ENCODE measurements at places on chromosomes 2 and 18.
A peak's percentile ranks its signal among the peaks of the same experiment; 100 is the strongest.

DNA sequence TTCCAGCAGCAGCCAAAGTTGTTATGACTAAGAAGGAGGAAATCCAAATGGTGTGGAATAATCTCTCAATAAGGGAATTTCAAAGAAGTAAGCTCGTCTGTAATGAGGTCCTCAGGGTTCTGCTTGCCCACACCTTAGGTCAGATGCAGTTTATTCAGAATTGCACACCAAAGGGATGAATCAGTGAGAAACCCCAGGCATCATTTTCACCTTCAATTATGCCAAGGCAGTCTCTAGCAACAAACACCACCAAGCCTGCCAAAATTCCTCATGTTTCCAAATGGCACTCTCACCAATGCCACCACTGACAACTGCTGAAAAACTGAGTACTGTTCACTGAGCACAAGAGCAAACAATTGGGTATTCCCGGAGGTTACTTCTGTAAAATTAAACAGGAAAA, 43.6 kb downstream of the KCNG3 start:
- DNase-seq = no peak

GRCh38 chr18:67035026-67035425, 431.1 kb upstream of the CDH19 start:
- DNase-seq = no peak

DNA sequence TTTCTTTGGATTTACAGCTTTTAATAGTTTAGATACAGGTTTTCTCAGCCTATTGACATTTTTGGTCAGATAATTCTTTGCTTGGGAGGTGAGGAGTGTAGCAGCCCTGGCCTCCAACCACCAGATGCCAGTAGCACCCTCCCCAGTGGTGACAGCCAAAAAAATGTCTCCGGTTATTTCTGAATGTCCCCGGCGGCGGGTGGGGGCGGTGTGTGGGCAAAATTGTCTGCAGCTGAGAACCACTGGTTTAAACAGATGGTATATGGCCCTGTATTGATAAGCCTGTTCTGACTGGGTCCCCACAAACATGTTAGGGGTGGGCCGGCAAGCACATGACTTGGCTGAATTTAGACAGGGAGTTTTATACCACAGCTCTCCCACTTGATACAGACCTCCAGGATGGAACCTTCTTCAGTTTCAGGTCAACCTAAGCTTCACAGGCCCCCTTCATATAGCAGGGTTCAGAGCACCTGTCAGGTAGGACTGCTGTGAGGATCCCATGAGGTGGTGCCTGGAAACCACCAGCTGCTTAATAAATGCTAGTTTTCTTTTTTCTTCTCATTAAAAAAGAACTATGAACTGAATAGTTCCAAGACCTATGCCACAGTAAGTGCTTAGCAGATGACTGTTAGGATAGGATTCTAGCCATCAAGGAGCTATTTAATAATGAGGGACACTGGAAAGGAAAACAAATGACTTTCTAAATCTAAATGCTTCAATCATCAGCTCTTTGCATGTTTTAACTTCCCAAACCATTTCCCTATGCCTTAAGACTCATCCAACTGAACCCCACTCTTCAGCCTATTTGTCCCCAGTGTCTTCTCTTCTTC, 18.1 kb downstream of the LPIN2 start:
- DNase-seq = no peak

DNA sequence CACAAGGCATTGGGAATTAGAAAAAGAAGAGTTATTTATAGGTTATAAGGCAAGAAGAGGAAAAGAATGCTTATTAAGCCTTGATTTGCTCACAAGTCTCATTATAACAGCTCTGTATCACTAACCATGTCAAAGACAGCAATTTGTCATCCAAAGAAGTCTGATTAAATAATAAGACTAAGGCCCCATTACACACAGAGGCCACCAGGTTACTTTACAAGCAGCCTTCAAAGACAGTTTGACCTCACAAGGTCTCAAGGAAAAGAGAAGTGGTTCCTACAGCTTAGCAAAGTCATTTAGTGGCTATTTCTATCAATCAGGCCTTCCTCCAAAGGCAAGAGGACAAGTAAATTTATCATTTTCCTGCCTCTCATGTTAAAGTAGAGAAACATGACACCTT, 188.5 kb downstream of the MBD2 start:
- DNase-seq = no peak

- DNase-seq = no peak
Observed at GRCh38 chr2:181937473-181937872, 45.9 kb downstream of the ITPRID2 start.

- DNase-seq = no peak
Observed at GRCh38 chr2:657766-658165, 19.4 kb downstream of the TMEM18 start.

DNA sequence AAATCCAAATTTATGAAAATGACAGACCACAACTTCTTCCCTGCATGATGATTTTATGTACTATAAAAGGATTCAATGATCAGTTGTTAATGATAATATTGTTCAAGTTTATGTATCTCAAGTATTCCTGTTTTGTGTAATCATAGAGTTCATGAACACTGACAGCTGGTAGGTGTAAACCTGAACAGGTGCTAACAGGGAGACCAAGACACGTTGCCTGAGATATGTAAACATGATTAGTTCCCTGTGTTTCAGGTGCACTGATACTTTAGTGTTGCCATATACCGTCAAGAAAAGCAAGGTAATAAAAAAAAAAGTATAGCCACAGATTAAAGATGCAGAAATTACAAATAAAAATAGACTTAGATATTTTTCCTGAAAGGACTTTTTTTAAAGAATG, 131.8 kb downstream of the BAZ2B start:
- DNase-seq = no peak

DNA sequence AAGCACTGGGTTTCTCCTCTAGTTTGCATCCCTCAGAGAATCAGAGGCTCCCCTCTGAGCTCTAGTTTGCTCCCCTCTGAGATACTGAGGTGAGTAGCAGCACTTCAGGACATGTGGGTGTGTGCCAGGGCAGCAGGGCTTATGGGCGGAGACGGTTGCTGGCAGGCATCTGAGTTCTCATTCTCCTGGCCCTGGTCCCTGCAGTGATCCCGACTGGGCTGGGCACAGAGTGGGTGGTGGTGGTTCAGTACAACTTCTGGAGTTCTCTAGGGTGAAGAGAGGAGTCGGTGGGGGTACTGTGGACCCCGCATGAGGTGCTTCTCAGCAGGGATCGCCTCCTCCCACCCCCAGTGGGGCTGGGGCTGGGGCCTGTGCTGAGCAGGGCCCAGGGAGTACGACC, 47.9 kb downstream of the BOLA3 start:
- no peak for DNase-seq

- no peak for DNase-seq
Observed at GRCh38 chr2:85400023-85400422, 10.1 kb downstream of the CAPG start.

DNA sequence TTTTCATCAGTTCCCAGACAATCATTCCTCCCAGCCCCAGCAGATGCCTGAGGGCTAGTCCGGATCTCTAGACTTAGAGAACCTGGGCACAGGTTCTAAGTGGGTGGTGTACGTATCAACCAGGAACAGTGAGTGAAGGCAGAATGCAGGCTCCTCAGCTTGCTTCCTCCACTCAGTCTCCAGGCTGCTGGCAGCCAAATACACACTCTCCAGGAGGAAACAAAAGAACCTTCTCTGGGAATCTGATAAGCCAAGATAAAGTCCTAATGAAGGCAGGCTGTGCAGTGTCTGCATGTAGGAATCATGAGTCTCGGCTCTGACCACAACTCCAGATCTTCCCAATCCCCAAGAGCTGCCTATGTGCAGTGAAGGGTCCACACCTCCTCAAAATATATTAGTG, 245.7 kb downstream of the SP3 start:
- no peak for DNase-seq

DNA sequence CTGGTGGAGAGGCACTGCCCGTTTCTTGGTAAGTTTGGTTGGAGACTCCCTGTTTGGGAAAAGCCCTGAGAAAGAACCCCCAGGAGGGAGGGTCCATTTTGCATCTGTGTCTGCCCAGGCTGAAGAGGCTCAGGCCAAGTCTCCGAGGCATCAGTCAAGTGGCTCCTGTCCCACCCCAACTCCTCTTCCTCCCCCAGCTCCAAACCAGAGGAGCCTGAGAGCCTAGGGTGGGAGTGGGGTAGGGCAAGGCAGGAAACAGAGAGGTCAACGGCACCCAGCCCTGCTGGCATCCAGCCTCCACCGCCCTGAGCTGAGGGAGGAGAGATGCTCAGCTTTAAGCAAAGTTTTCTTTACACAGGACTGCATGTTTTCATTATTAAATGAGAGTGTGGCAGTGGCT, 38.2 kb downstream of the CYP27C1 start:
- no peak for DNase-seq

DNA sequence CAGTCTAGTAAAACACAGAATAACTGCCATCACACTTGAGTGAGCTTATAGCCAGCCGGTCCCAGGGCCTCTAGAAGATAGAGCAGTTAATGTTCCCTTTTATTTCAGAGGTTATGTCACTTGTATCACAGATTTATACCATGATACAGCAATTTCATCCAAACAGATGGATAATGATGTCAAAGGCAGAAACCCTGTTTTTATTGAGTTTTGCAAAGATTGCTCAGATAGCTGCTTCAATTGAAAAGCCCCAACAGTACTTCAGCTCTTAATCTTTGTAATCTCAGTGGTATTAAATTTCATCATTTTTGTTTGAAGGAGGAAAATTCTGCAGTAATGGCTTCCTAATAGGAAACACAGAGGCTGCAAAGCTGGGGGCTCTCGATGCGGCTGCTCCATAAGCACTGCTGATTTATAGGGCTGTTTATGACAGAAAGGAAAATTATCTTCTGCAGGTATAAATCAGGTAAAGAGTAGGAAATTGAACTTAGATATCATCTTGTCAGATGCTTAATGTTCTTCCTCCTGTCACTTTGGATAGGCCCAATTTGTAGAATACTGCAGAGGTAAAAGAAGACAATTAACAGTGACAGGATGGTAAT, 112.3 kb downstream of the LNPK start:
- DNase-seq = no peak

GRCh38 chr2:105775809-105776559, 31.3 kb downstream of the NCK2 start:
- DNase-seq = peak; percentile 24

GRCh38 chr18:7436166-7436565, 130.9 kb upstream of the PTPRM start:
- DNase-seq = no peak

GRCh38 chr2:240189686-240190085, 49.2 kb upstream of the OTOS start:
- DNase-seq = no peak

GRCh38 chr2:168231609-168232241, 15.7 kb downstream of the STK39 start:
- no peak for DNase-seq

- DNase-seq = peak; percentile 85
Observed at GRCh38 chr2:1742681-1743395, 1.5 kb downstream of the PXDN start.

DNA sequence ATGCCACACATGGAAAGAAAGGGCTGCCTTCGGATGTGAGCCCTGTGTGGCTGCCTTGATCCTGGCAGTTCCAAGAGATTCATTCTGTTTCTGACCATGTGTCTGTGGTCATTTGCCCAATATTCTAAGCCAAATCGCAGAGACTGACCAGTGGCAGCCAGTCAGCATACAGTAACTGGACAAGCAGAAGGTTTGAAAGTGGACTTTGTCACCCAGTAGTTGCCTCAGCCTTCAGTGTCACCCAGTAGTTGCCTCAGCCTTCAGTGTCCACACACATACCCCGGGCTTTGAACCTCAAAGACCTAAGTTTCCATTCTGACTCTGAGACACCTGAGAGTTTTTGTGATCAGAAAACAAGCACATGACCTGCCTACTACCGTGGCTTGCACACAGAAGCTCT, 5.0 kb downstream of the RFX8 start:
- no peak for DNase-seq

DNA sequence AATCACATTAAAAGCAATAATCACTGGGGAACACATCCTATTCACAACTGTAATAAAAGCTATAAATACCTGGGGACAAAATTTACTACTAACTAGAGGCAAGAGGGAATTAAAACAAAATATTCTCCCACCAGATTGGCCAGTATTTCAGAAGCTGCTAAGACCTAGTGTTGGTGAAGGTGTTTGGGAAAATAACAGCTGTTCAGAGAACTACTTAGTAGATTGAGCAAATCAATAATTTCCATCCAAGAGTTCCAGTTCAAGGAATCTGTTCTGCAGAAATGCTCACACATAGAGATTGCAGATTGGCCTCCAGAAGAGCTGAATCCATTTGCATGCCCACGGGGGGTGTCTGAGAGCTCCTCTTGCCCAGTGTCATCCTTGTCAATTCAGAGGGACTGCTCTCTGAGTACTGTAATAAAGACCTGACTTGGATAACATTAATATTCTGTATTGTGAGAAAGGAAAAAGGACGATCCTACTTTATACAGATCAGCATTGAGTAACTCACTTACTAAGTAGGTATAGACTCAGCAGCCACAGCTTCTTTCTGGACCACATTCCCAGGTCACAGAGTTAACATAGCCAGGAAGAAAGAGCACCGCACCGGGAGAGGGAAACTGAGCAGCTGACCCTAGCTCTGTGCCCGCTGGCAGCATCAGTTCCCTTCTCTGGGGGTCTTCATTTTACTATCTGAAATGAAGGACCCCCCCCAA, 5.6 kb downstream of the TUBB6 start:
- DNase-seq = no peak

GRCh38 chr2:182186132-182186735, 200.6 kb downstream of the PPP1R1C start:
- DNase-seq = peak; percentile 19

- no peak for DNase-seq
Observed at GRCh38 chr18:42756214-42756613, 359.3 kb downstream of the RIT2 start.

DNA sequence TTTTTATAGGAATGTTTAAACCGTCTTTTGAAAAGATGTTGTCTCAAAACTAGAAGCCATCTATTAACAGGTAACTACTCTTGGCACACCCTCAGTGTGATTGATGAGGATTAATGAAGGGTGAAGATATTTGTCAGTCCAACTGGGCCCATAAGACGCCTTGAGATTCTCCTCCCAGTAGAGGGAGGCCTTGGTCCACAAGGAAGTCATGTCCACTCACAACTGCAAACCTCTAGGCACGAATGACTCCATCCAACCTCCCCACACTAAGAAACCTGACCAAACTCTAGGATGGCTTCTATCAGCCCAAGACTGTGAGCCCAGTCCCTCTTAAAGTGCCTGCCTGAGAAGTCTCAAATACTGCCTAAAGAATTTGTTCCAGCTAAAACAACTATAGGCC, 19.2 kb upstream of the GRP start:
- no peak for DNase-seq

GRCh38 chr2:120436885-120437603, 91.1 kb downstream of the INHBB start:
- no peak for DNase-seq
